Pons (tissue), 1 donor: ENCODE measurements at places on chromosomes 7 and 10.

GRCh38 chr7:46155367-46155766, 234.3 kb upstream of the IGFBP3 start:
- DNase-seq, result no peak

DNA sequence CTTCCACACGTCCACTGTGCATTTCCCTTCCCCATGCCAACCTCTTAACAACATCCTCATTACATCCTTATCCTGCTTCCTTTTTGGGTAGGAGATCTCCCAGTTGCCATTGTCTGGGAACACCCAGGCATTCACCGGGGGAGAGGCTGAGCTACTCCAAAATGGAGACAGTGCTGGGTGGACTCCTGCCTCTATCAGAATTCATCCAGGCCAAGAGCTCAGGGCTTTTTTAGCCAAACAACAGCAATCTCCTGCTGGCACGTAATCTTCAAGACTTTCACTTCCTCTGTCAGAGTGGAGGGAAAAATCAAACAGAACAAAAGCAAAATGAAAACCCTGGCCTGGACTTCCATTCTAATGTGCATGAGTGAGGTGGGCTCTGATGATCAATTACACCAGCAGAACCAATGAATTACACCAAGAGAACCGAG, 245.0 kb downstream of the PRPF18 start:
- DNase-seq, result peak; percentile 39

DNA sequence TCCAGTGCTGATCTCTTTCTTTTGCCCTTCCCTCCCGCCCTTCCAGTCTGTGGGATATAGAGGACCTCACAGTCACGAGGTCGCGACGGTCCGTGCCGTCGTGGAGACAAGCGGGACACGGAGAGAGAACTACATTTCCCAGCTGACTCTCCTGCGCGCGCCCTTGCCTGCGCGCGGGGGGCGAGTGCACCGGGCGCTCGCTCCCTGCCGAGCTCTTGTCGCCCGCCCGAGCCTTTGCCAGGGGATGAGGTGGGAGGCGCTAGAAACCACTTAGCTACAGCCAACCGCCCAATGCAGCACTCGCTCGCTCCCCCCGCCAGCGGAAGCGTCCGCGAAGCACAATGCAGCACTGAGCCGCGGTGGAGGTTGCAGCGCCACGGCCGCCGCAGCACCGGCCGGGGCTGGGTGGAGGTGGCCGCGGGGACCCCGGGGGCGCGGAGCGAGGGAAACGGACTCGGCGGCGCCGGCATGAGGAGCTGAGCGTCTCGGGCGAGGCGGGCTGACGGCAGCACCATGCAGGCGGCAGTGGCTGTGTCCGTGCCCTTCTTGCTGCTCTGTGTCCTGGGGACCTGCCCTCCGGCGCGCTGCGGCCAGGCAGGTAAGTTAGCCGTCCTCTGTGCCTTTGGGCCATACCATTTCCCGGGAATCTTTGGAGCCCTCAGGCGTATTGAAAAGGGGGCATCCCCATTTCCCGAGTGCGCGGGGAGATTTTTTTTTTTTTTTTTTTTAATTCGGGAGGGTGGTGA, at the start of gene ADAM22:
Gene ADAM22 (plus strand): TSS at position 299 of the 746 bp plus-strand sequence. CDS start 215 bp downstream, at position 514.
- peak; percentile 97 for DNase-seq

GRCh38 chr10:44368637-44369036, 16.3 kb downstream of the CXCL12 start:
- DNase-seq, result no peak

DNA sequence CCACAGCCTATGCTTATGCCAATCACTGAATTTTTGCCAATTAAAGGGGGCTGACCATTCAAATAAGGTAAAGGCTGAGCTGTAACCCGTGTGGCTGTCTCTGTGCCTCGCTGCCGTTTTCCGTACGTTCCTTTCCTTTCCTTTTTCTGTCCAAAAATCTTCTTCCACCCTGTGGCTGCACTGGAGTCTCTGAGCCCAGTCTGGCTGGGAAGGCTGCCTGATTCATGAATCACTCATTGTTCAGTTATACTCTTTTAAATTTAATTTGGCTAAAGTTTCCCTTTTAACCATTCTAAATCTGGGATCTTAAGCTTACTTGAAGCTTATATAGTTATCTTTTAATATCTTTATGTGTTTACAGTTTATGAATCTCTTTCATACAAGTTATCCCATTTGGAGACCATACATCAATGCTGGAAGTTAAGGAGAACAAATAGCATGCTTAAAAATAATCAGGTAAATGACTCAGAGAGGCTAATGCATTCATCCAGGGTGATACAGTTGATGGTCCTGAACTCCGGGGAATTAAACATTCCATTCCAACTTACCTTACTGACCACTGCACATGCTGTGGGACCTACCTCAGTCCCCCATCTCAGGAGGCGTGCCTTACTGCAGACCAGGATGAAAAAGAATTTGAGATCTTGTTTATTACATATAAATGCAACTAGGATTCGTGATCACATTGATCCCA, 385.3 kb upstream of the ADARB2 start:
- DNase-seq, result no peak

DNA sequence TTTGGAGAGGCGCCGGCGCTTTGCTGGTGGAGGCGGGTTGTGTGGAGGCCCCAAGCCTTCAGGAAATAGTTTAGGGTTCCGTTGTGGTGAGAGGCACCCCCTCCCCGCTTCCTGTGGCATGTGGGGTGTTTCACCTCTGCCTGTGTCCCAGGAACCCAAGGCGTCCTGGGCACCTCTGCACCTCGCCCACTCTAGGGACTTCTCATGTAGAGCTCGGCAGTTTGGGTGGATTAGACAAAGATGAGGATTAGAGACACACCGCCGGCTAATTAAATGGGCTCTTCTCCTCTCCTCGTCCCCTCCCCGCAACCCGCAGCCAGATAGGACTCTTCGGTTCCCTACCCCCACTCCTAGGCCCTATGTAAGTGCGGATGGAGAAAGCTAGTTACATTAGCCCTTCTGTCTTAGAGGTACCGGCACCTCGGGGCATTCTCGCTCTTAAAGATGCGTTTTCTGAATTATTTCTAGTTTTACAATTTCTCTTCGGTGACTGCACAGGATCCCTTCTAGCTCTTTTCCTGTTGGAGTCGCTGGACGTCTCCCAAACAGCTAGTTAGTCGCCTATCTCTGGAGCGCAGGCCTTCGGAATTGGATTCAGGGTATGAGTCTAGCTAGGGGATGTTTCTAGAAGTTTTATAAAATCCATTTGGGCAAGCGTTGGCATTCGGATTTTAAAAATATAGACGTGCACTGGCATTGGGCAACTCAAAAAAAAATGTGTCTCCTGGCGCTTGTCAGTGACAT, 7.8 kb downstream of the PTF1A start:
- no peak for DNase-seq

DNA sequence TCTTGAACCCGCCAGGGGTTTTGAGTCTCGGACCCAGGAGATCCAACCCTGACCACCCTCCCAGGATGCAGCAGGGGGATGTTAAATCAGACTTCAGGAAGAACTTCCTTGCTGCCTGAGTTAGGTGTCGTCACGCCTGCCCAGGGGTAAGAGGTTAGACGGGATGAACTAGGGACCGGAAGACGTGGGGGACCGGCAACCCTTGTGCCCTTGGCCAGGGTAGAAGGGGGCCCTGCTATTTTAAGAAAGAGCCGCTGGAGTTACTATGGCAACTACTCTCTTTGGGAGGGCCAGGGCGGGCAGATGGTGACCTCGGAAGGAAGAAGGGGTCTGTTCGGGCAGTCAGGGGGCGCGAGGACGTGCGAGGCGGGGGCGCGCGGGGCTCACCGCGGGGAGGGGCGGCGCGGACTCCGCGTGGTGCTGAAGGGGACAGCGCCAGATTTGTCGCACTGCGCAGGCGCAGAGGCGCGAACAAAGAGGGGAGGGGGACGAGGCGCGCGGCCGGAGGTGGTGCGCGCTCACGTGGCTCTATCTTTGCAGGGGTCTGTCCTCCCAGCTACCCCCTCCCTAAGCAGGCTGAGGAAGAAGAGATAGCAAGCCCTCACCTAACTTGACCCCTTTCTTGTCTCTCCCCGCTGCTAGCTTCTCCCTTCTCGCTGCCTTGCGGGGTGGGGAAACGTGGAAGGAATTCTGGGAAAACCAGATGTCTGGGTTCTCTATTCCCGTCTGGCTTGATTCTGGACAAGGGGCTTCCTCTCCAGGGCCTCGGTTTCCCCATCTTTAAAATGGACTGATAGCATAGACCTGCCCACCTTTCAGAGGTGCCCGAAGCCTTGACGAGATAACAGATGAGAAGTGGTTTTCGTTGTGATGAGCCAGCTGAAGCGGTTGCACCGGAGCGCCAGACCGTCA, 940 bp upstream of the PSD start:
- no peak for DNase-seq

DNA sequence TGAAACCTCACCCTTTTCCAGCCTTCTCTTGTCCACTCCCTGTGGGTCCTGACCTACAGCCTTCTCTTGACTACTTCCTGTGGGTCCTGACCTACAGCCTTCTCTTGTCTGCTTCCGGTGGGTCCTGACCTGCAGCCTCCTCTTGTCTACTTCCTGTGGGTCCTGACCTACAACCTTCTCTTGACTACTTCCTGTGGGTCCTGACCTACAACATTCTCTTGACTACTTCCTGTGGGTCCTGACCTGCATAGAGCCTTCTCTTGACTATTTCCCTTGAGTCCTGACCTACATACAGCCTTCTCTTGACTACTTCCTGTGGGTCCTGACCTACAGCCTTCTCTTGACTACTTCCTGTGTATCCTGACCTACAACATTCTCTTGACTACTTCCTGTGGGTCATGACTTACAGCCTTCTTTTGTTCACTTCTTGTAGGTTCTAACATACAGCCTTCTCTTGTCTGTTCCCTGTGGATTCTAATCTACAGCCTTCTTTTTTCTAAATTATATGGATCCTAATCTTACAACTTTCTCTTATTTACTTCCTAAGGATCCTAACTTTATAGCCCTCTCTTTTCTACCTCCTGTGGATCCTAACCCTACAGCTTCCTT, 36.5 kb downstream of the C10orf71 start:
- no peak for DNase-seq

GRCh38 chr7:22438994-22439393, 61.0 kb downstream of the STEAP1B start:
- no peak for DNase-seq

- peak; percentile 69 for DNase-seq
Measured at GRCh38 chr7:150845421-150845861, 6.9 kb upstream of the AOC1 start.

DNA sequence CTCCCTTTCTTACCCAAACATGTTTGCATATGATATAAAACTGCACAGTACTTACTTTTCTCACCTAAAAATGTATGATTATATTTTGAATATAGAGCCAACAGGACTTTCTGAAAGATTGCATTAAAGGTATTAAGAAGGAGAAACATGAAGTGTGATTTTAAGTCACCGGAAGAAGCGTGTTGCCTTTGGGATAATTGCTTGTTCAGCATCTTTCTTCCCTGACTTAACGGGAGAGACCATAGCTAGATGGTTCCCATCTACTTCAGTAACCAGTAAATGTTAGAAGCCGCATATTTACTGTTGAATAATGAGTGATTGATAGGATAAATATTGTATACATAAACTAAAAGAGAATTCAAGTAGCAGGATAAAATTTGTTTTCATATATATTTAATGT, 197.1 kb downstream of the NRG3 start:
- DNase-seq, result no peak

DNA sequence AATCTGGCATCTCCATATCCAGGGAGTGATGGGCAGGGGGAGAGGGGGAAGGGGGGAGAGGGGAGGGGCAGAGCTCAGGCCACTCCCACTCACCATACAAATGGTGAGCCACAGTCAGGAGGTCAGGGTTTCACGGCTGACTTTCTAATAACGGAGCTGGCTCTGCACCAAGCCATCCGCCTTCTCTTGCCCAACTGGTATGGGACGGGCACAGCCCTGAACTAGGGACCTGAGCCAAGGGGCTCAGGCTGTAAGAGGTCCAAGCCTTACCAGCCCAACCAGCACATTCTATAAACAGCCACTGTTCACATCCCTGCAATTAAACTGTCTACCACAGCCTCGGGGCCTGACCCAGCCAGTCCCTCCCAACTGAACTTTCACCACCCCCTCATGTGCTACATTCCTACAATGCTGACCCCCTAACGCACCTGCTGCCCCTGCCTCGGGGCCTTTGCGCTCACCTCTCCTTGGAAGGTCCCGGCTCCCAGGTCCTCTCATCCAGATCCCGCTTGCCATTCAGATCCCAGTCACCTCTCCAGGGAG, 32.5 kb downstream of the RGS10 start:
- DNase-seq, result no peak

- no peak for DNase-seq
Measured at GRCh38 chr10:51224671-51225161, 150.4 kb downstream of the PRKG1 start.

DNA sequence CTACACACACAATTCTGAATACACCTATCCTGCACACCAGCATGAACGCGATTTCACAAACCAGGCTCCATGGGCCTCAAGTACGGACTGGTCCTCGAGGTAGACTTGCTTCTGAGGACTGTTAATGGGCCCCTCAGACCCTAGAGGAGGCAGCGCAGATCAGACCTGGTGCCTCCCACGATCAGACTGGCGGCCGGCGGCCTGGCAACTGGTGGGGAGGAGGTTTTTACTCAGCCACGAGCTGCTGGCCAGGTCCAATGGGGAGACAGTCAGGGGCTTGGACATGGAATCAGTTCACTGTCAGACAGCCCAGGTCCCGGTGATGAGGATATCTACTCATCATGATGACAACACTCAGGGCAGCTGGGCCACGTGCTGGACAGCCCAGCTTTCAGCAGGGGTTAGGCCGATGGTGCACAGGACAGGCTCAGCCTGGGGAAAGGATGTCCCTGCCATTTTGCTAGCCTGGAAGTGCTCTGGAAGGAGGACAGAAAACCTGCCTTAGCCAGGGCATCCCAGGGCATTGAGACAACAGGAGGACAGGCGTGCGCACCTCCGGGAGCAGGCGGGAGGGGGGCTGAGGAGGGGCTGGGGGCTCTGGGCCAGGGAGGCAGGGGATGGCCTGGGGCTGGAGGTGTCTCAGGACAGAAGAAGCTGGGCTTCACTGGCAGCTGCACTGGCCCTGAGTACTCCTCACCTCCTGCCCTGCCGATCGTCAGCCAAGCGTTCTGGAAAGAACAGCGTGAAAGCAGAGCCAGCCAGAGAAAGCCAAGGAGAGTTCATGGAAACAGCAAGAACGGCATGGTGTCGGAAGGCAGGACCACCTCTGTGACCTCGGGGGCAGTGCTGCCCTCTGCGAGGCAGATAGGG, 48.0 kb upstream of the RASGEF1A start:
- no peak for DNase-seq

DNA sequence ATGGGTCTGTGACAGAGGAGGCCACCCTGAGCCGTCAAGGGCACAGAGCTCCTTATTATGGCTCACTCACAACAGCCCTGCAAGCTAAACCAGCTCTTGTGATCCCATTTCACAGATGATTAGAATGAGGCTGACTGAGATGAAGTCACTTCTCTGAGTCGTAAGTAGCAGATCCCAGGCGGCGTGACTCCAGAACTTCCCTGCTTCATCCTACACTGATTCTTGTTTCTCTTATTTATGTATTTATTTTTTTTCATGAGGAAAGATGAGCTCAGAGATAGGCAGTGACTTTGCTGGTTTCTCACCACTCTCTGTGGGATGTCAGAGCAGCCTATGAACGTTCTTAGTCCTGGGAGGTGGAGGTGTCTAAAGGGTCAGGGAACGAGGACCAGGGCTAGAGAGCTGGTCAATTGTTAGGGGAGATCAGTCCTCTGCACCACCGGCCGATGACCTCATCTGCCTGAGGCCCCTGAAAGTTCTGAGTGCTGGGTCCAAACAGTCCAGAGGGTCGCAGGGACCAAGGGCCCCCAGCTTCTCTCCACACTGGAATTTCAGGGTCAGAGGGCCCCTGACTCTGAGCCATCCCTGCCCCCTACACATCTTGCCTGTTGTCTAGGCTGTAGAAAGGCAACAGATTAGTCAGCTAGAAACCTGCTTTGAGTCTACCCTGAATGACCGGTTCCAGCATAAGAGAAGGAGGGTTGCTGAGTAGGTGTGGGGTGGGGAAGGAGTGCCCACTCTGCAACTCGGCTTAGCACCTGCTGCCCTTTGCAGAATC, 17.9 kb downstream of the CLRN3 start:
- no peak for DNase-seq
